ENCODE measurements at places on chromosomes 2 and 18. TPM values are rescaled to one million over a fixed set of nuclear protein-coding genes. Genes with fewer than 3 reads are reported as not detected.

Gene L3MBTL4
- total RNA-seq, result 0.59 TPM

Gene ALPP
- total RNA-seq, result not detected

Gene STAT4
- total RNA-seq, result 0.70 TPM

Gene TRIM54
- 301 TPM for total RNA-seq

Gene ASXL3
- total RNA-seq, result 3.6 TPM

Gene CHST9
- total RNA-seq, result 8.7 TPM

Gene HEATR5B
- total RNA-seq, result 27.7 TPM

Gene MPPE1
- total RNA-seq, result 35.7 TPM
